Ascending aorta (tissue), 2 donors: ENCODE measurements at places on chromosomes 5 and 9.
A peak's percentile ranks its signal among the peaks of the same experiment; 100 is the strongest.

DNA sequence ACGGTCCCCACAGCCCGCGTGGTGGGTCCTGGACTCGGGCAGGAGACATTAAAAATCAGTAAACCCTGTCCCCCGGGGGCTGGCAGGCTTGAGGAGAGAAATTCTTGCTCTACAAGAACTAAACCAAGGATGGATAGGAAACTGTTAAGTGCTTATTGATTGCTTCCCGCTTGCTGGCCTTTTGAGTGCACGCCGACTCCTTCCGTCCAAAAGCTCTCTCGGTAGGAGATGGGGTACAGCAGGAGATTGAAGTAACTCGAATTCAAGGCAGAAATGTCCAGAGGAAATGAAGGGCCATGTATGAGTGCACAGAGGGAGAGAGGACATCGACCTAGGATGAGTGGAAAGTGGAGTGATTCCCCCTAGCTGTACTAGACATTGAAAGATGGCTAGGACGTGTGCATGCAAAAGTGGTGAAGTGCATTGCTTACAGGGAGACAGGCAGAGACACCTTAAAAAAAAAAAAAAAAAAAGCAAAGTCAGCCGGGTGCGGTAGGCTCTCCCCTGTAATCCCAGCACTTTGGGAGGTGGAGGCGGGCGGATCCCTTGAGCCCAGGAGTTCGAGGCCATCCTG lies 923 bp downstream of the RECK start:
- no peaks in the 10 kb centered on the region for H3K36me3 ChIP-seq
- H3K27me3 ChIP-seq = no peaks in the 10 kb centered on the region
- H3K4me1 ChIP-seq = peaks cover 9% of the 10 kb centered on the region
- DNase-seq = no peak
- peak overlapping the region; percentile 86 for H3K27ac ChIP-seq
- peak overlapping the region; percentile 86 for H3K4me3 ChIP-seq

DNA sequence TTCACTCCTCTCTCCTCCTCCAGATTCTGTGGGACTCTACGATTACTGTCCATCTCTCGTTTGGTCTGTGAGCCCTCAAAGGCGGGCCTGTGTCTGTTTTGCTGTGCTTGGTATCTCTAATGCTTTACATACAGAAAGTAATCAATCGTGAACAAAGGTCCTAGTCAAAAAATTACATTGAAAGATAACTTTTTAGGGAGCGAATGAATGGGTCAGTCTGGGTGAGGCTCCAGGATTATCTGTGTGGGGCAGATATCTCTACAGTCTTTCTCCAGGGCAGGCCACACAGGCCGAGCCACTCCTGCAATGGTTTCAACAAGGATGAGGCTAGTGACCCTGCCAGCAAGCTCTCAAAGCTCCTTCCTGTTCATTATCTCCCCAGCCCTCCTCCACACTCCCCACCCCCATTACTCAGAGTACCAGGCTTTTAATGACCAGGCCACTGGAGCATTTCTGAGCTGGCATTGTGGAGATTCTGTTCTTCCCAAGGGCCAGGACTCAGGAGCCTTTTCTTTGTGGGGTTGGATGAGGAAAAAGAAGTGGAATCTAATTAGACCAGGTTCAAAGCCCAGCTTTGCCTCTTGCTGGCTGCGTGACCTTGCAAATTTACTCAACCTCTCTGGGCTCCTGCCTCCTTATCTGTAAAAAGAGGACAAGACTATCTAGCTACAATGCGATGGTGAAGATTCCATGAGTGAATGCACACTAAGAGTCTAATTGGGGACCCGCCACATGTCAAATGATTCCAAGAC lies 10.2 kb downstream of the CORO2A start:
- H3K27ac ChIP-seq = no peak overlapping the region
- no peaks in the 10 kb centered on the region for H3K4me1 ChIP-seq
- no peak overlapping the region for H3K4me3 ChIP-seq
- no peaks in the 10 kb centered on the region for H3K36me3 ChIP-seq
- no peak for DNase-seq
- no peaks in the 10 kb centered on the region for H3K27me3 ChIP-seq

- no peaks in the 10 kb centered on the region for H3K27me3 ChIP-seq
- no peaks in the 10 kb centered on the region for H3K36me3 ChIP-seq
- H3K27ac ChIP-seq = no peak overlapping the region
- no peak for DNase-seq
- no peaks in the 10 kb centered on the region for H3K4me1 ChIP-seq
These were observed 233.3 kb upstream of the TRIM32 start for GRCh38 chr9:116453785-116454184.

DNA sequence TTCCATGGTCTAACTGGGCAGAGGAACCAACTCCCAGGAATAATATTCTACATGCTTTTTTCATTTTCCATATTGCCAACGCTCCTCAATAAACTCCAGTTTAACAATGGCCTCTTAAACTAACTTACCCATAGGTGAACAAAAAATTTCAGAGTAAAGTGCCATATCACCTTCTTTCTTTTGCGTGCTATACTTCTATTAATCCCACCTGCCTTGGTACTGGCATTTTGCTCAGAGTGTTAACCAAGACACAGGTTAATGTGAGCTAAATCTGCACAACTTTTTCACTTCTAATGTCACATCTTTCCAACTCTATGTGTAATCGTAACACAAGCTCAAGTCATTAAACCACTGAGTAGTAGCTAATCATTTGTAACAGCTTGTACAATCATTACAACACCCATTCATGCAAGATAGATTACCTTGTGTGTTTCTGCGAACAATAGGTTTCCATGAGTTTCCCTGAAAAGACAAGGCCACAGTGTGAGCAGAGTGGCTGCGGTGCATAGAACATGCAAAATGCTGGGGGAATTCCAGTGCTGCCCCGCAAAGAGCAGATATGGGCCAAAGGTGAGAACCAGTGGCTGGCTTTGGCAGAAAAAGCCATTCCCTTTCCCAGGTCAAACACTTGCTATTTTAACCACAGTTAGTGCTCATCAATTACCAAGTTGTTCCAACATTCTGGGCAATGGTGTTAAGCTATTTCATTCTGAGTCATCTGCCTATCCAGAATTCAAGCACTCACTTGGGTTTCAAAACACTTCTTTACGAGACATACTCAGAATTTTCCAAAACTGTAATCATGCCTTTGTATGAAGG lies 42.8 kb downstream of the TIMD4 start:
- no peak overlapping the region for H3K4me3 ChIP-seq
- H3K36me3 ChIP-seq = no peaks in the 10 kb centered on the region
- no peaks in the 10 kb centered on the region for H3K4me1 ChIP-seq

GRCh38 chr9:107872457-107873192 lies 383.1 kb upstream of the KLF4 start:
- H3K27me3 ChIP-seq = no peaks in the 10 kb centered on the region
- no peak overlapping the region for H3K27ac ChIP-seq
- H3K4me3 ChIP-seq = no peak overlapping the region
- H3K36me3 ChIP-seq = no peaks in the 10 kb centered on the region
- no peaks in the 10 kb centered on the region for H3K4me1 ChIP-seq

- H3K36me3 ChIP-seq = no peaks in the 10 kb centered on the region
- H3K27me3 ChIP-seq = no peaks in the 10 kb centered on the region
- no peaks in the 10 kb centered on the region for H3K4me1 ChIP-seq
- DNase-seq = no peak
These were observed 55.3 kb downstream of the SMIM23 start for GRCh38 chr5:171840711-171841522.

DNA sequence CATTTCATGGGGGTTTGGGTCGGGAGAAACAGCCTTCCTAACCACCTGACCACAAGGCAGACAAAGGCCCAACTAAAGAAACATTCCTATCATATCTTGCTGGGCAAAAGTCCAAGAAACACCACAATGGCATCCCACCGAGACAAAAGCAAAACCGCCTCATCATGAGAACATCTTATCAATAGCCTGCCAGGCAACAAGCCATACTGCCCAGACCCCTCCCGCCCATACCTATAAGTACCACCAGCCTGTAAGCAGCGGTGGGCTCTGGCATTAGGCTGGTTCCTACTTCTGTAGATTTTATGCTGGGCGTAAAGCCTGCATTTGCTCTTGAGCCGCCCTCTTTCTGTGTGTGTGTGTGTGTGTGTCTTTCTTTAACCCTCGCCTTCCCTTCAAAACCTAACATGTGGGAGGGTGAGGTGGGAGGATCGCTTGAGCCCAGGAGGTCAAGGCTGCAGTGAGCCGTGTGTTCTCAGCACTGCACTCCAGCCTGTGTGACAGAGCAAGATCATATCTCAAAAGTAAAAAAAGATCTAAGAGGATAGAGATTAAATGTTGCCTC lies 56.9 kb downstream of the PDE6A start:
- no peak overlapping the region for H3K27ac ChIP-seq
- no peaks in the 10 kb centered on the region for H3K4me1 ChIP-seq
- no peak overlapping the region for H3K4me3 ChIP-seq
- no peaks in the 10 kb centered on the region for H3K27me3 ChIP-seq
- no peaks in the 10 kb centered on the region for H3K36me3 ChIP-seq
